Ecto neural progenitor cell (in vitro differentiated cells): ENCODE measurements at places on chromosomes 6 and 20.

DNA sequence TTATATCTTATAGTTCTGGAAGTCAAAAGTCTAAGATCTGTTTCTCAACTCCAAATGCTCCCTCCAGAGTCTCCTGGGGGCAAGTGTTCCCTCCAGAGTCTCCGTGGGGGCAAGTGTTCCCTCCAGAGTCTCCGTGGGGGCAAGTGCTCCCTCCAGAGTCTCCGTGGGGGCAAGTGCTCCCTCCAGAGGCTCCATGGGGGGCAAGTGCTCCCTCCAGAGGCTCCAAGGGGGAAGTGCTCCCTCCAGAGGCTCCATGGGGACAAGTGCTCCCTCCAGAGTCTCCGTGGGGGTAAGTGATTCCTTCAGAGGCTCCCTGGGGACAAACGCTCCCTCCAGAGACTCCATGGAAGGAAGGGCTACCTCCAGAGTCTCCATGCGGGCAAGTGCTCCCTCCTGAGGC, 34.0 kb upstream of the THBS2 start:
- no peak for DNase-seq

DNA sequence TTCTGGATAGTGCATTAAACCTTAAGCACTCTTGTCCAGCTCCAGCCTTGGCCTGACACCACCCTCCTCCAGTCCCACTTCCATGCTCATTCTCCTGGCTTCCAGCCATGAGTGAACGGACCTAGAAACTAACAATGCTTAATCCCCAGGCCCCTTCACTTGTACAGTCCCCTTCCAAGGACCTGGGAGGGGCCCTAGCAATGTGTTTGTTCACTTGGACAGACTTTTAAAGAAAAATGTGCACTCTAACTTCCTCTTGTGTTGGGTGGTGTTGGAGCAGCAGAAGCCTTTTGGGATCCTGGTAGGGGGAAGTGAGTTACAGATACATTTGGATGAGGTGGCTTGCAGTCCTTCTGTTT, 48.9 kb upstream of the CCN6 start:
- no peak for DNase-seq

- DNase-seq, result no peak
These were observed 430.1 kb upstream of the JAG1 start for GRCh38 chr20:11103866-11104265.

GRCh38 chr20:63226042-63226943, 9.4 kb upstream of the BIRC7 start:
- DNase-seq, result no peak

DNA sequence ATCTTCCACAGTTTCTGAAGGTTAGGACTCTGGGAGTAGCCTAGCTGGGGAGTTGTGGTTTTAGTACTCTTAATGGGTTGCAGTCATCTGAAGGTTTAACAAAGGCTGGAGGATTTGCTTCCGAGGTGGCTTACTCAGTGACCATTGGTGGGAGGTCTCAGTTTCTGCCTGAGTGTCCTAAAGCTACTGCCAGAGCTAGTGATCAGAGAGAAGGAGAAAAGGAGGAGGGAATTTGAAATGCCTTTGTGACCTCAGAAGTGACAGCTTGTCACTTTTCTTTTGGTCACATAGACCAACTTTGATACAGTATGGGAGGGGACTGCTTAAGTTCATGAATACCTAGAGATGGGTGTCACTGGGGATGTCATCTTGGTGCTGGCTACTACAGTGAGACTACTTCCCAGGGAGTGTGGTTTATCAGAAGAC, 41.3 kb downstream of the NCOA3 start:
- DNase-seq, result no peak

DNA sequence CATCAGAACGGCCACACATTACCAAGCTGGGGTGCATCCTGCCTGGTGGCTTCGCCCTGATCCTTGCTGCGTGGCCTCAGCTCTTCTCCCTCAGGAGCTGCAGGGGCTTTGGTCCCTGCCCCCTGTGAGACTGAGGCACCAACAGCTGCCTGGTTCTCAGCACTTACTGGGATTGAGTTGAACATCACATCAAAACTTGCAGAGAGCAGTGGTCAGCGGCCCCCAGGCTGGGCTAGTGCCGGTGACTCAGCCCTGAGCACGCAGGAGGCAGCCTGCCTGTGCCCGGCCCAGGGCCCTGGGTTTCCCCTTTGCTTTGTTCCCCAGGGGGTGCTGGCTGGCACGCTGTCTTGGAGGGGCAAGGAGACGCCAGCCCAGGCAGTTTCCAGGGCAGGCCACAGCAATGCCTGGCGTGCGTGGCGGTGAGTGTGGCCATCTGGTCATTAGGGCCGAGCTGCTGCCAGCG, 63.3 kb downstream of the DLL1 start:
- DNase-seq, result no peak

DNA sequence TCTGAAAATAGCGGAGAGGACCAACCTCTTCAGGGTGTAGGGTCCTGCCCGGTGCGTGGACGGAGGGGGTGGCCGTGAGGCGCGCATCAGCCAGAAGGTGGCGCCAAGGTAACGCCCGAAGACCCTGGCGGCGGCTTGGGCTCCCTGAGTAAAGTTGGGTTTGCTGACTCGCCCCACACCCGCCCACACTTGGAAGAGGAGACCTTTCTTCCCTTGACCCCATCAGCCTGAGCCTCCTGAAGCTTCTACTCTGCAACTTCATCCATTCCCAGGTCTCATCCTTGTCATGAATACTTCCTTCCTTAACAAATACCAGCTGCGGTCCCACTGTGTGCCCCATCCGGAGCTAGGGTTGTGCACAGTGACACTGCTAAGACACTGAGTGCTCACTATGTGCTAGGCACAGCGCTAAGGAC, 14.6 kb downstream of the CD40 start:
- DNase-seq, result peak; percentile 85
